Left colon (tissue), 2 donors: ENCODE measurements at places on chromosomes 2 and 18. TPM values are rescaled to one million over a fixed set of nuclear protein-coding genes. Genes with fewer than 3 reads are reported as not detected.

LRRTM4 gene
- total RNA-seq: not detected

TWIST2 gene
- 1.7 TPM for total RNA-seq

SERPINB3 gene
- total RNA-seq: not detected

GNLY gene
- 11.8 TPM for total RNA-seq

SMYD1 gene
- total RNA-seq: 0.45 TPM

RAB10 gene
- total RNA-seq: 171 TPM

TUBA3E gene
- total RNA-seq: not detected

ABCB6 gene
- 6.8 TPM for total RNA-seq

FOXD4L1 gene
- total RNA-seq: 0.20 TPM

CELF4 gene
- 1.8 TPM for total RNA-seq

TCF23 gene
- not detected for total RNA-seq

SAG gene
- not detected for total RNA-seq

C2orf80 gene
- total RNA-seq: not detected

RBM43 gene
- 3.1 TPM for total RNA-seq

TUBA4B gene
- total RNA-seq: not detected

IHH gene
- total RNA-seq: 85.5 TPM

TCF7L1 gene
- 2.0 TPM for total RNA-seq

OTX1 gene
- total RNA-seq: not detected

SPC25 gene
- 1.2 TPM for total RNA-seq

KCNG2 gene
- not detected for total RNA-seq

SULT1C2 gene
- total RNA-seq: 3.7 TPM

ACMSD gene
- not detected for total RNA-seq

KCMF1 gene
- total RNA-seq: 101 TPM

UGT1A3 gene
- total RNA-seq: 3.0 TPM

TFCP2L1 gene
- total RNA-seq: 149 TPM

KCNIP3 gene
- 3.0 TPM for total RNA-seq

HNMT gene
- 74.0 TPM for total RNA-seq

RBKS gene
- total RNA-seq: 11.1 TPM

REEP1 gene
- 7.1 TPM for total RNA-seq

ADRA2B gene
- 0.12 TPM for total RNA-seq

LONRF2 gene
- total RNA-seq: 0.21 TPM

CNDP1 gene
- not detected for total RNA-seq

ACVR2A gene
- 20.0 TPM for total RNA-seq

PID1 gene
- total RNA-seq: 51.2 TPM

NT5C1B gene
- total RNA-seq: not detected

FBLN7 gene
- 1.5 TPM for total RNA-seq

CDK5R2 gene
- 0.22 TPM for total RNA-seq

CRYGC gene
- not detected for total RNA-seq

SKA1 gene
- 1.0 TPM for total RNA-seq

GCKR gene
- not detected for total RNA-seq

MGAT4A gene
- 115 TPM for total RNA-seq

SP5 gene
- total RNA-seq: 1.3 TPM

LRRC30 gene
- total RNA-seq: not detected

SLC40A1 gene
- total RNA-seq: 135 TPM

CTAGE1 gene
- not detected for total RNA-seq
